ENCODE measurements at places on chromosomes 16 and 17. TPM values are rescaled to one million over a fixed set of nuclear protein-coding genes. Genes with fewer than 3 reads are reported as not detected.

CACNG4 gene
- not detected for total RNA-seq

SCIMP gene
- total RNA-seq, result 1.2 TPM

- no peak for DNase-seq
Measured at GRCh38 chr17:278055-278675, 74.4 kb downstream of the RPH3AL start.

- no peak for DNase-seq
Measured at GRCh38 chr16:85011846-85012284, 530 bp upstream of the ZDHHC7 start.

GRCh38 chr17:46802800-46803199 lies 15.7 kb downstream of the WNT3 start:
- DNase-seq, result no peak

GRCh38 chr16:82160226-82160625 lies 9.8 kb downstream of the MPHOSPH6 start:
- no peak for DNase-seq

GRCh38 chr16:7722761-7723160 lies 390.1 kb downstream of the RBFOX1 start:
- no peak for DNase-seq

DNA sequence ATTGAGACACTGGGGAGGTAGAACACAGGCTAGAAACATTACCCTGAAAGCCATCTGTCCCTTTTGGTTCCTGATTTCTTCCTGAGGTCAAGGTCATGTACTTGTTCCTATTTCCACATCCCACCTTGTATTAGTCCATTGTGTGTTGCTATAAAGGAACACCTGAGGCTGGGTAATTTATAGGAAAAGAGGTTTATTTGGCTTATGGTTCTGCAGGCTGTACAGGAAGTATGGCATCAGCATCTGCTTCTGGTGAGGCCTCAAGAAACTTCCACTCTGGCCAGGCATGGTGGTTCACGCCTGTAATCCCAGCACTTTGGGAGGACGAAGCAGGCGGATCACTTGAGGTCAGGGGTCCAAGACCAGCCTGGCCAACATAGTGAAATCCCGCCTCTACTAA lies 7.4 kb upstream of the MED9 start:
- no peak for DNase-seq

- DNase-seq, result no peak
Measured at GRCh38 chr17:73621685-73622084, 22.6 kb downstream of the SDK2 start.

DNA sequence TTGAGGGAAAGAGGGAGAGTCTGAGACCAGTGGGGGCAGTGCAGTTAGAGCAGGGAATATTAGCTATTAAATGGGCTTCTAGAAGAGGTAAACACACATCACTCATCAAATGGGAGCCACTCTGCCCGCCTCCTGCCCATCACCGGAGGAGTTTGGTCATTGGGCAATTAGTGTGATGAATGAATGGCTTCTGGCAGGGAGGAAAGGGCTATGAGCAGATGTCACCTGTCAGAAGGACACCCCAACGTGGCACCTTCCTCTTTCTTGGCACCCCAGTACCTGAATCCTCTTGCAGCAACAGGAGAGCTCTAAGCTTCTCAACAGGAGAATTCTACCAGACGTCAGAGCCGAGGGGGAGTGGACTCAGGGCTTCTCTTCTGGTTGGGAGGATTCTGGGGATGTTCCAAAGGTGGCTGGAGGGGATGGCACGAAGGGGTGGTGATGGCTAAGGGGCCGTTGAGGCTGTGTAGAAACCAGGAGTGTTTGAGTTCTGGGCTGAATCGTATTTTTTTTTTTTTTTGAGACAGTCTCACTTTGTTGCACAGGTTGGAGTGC lies 11.0 kb downstream of the C1QTNF1 start:
- no peak for DNase-seq

Data from left ventricle myocardium superior (tissue), 1 donor.